Left hindlimb (tissue), 1 donor: ENCODE measurements at places on chromosomes 7 and 10.

- DNase-seq = no peak
Observed at GRCh38 chr7:35374858-35375257, 121.0 kb upstream of the TBX20 start.

DNA sequence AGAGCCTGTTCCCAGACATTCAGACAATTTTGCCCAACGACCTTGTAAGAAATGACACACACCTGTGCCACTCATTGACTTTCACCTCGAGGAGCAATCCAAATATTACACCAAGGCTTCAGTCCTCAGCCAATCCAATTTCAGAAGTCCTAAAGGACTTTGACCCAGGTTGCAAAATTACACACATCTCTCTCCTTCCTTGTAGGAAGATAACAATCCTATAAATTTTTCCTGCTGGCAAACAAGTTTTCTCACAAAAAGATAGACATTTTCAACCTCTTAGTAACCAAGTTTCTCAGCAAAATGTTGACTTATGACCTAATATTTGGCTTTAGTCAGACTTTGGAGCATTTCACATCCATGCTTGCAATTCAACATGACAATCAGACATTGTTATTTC is 745.0 kb downstream of the GRID1 start:
- DNase-seq = no peak

DNA sequence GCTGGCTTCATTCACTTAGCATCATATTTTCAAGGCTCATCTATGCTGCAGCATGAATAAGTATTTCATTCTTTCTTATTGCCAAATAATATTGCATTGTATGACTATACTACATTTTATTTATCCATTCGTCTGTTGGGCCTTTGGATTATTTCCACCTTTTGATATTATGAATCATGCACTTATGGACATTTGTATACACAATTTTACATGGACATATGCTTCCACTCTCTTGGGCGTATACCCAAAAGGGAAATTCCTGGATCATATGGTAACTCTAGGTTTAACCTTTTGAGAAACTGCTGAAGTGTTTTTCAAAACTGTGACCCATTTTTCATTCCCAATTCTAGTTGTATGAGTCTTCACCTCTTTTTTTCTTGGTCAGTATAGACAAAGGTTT is 80.3 kb upstream of the GNAI1 start:
- no peak for DNase-seq

DNA sequence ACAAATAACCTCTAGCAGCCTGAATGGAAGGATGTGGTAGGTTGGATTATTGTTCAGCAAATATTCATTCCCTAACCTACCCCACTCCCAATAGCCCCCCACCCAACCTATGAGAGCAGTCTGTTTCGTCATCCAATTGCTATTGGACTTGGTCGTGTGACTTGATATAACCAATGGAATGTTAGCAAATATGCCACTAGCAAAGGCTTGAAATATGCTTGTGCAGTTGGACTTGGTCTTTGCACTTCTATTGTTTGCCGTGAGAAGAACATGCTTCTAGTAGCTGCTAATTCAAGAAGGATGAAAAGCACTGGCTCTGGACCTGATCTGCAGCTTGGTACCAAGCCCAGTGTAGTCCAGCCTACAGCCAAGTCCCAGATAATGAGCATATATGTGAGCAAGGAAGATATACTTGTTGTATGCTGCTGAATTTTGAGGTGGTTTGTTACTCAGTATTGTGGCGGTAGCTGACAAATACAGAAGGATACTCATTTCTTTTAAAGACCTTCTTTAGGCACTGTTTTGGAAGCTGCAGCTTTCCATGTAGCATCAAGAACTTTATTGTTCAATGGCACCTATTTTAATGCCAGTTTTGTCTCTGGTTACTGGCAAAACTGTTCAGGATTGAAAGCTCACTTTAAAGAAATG is 180.4 kb downstream of the EXOC4 start:
- no peak for DNase-seq

DNA sequence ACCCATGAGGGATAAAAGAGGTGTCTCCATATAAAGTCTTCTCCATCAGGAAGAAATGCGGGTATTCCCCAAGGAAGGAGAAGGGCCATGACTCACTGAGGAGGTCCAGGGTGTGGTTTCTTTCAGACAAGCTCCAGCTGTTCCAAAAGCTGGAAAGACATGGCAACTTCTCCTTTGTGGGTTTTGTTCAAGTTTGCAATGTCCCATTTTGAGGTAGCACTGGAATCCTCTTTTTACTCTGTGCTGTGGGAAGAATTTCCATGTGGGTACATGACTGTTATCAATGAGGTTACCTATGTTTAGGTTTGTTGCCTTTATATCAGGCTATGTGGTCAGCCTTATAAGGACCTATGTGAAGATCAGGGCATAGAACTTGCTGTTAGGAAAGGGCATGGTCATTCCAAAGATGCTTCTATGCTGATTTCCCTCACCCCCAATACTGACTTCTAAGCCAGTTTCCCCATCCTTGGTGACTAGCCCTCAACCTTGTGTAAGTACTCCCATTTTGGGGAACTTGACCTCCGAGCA is 697.5 kb downstream of the INHBA start:
- DNase-seq = no peak

DNA sequence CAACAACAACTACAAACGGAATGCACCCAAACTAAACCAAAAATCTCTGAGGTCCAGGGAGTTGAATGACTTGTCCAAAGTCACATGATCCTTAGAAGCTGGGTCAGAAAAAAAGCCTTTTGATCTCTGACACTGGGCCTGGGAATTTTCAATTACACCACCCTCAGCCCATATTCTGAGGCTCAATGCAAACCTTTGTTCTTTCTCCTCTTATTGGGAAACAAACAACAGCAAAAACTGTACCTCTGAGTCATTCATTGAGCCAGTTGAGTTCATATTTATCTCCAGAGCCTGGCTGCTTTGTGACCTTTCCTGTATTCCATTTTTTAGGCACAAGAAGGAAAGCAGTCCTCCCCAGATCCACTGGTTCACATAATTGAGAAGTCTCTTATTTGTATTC is 51.2 kb upstream of the SORCS1 start:
- DNase-seq = no peak

DNA sequence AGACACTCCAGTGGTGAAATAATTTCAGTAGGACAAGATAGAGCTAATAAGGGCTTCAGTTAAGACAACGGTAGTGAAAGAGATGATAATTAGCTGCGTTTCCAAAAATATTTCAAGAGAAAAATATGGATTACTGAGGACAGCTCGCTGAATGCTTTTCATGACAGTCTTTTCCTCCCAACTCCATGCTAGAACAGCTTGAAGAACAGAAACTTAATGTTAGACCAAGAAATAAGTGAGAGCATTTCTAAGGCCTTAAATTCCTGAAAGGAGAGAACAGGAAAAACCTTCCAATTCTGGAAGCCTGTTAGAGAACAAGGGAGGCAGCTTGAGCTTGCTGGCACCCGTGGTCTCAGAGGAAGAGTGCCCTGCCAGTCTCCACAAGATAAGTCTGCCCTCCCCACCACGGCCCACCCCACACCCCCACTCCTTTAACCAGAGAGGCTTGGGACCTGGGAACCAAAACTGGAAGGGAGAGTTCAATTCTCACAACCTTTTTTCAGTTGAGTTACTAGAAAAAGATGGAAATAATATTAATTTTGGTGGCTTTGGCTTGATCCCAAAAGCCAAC is 1148.0 kb upstream of the CELF2 start:
- no peak for DNase-seq

DNA sequence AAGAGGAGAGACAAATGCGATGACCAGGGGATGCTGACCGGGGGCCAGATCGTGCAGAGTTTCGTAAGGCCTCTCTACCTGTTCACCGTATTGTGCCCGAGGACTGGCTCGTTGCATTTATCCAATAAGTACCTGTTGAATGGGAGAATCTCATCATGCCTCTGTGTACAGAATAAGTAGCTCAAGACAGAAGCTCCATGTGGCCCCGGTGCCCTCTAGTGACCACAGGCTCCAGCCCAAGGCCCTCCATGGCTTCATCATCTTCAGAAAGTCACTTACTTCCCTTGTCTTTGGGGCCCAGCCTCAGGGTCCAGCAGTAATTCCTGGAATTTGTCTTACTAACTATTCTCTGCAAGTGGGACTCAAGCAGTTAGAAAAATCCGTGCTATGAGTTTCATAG is 151.0 kb downstream of the CHN2 start:
- DNase-seq = no peak
